Memory B cell (primary cell): ENCODE measurements at places on chromosomes 5 and 9.

DNA sequence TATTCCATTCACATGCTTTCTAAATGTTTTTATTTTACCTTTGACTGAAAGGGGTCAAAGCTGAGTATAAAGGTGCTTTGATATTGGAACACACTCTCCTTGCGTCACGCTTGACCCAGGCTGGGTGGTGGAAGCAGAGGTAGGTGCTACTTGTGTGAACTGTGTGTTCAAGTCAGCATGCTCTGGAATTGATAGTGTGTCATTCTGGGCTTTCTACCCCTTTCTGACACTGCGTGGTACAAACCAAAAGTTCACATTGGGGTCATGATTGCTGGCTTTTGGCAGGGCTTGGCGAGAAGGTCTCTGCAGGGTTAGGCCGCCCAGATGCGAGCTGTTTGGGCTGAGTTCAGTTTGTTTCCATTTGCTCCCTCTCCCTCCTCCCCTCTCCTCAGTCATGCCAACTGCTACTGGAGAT lies 131.8 kb downstream of the ADAMTSL1 start:
- no peaks in the 10 kb centered on the region for H3K36me3 ChIP-seq
- no peak overlapping the region for H3K27ac ChIP-seq
- H3K4me3 ChIP-seq = no peak overlapping the region
- H3K27me3 ChIP-seq = no peaks in the 10 kb centered on the region

DNA sequence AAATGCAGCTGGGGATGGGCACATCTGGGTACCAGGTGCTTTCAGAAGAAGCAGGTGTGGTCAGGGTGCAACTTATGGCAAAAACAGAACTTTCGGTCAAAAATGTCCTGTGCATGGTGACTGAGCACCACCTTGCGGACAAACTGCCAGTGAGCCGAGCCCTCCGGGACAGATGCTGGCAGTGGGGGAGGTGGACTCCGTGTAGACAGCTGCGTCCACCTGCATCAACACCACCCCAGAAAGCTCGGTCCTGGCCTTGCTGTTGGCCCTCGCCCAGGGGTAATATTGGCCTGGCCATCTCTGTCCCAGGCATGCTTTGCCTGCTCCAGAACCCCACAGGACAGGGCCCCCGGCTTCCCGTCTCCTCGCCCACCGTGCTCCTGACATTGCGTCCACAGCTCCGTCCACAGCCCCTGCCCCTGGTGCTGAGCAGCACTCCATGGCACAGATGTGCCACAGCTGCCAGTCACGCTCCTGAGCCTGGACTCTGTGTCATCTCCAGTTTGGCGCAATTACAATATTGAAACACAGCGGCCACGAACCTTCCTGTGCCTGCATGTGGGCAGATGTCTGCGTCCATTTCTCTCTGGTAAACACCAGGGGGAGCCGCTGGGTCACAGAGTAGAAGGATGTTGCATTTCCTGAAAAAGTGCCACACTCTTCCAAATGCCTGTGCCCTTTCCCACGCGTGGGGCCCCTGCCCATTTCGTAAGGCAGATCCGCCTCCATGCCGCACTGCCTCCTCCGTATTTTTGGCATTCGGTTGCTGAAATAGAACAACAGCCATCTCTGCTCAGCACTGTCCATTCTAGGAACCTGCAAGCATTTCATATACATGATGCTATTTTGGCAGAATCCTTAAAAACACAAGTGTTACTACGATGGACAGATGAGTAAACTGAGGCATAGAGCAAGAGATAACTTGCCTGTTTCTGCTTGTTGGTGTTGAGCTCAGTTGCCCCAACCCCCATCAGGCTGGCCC lies 33.4 kb upstream of the SLC6A19 start:
- H3K36me3 ChIP-seq = no peaks in the 10 kb centered on the region
- H3K4me1 ChIP-seq = peaks cover 17% of the 10 kb centered on the region
- H3K27me3 ChIP-seq = peaks cover 21% of the 10 kb centered on the region
- peak overlapping the region; percentile 82 for H3K4me3 ChIP-seq
- no peak overlapping the region for H3K27ac ChIP-seq
- DNase-seq = peak; percentile 70

GRCh38 chr5:8394965-8395364 lies 526.0 kb downstream of the MTRR start:
- H3K27me3 ChIP-seq = no peaks in the 10 kb centered on the region
- no peaks in the 10 kb centered on the region for H3K4me1 ChIP-seq
- no peaks in the 10 kb centered on the region for H3K36me3 ChIP-seq

- peak overlapping the region; percentile 71 for H3K4me3 ChIP-seq
- H3K27ac ChIP-seq = no peak overlapping the region
- DNase-seq = no peak
- H3K4me1 ChIP-seq = peaks cover 2% of the 10 kb centered on the region
Observed at GRCh38 chr5:135190416-135191083, 156.5 kb upstream of the PITX1 start.

DNA sequence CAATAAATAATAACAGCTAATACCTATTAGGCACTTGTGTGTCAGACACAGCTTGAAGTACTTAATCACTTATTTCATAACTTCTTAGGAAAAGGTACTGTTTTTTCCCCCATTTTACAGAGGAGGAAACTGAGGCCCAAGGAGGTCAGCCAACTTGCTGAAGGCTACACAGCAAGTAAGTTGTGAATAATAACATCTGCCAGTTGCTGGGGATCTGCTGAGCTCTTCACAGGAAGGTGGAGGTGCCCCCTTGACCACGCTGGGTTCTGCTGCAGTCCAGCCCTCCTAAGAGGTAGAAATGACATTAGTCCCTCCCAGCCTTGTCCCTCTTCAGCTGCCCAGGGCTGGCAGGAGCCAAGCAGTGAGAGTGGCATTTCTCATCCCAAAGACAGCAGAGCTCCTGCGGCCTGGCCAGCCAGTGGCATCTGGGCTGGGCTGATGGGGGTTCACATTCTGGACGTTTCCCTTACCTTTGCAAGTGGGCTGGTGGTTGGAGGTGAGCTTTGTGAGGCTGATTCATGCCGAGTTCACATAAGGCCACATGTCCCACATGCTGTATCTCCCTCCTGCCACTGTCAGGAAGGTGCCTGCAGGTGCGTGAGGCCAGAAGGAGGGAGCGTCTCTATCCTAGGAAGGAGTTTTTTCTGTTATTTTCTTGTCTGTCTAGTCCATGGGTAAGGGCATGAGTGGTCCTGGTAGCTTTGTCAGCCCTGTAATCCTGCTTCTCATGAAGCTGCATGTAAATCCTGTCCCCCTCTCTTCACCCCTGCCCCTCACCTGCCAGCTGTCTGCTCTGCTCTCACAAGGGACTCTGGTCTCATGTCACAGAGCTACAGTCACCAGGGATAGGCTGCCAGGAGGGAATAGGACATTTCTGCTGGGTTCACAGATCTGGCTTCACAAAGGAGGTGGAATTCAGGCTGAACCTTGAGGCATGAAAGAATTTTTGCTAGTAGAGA lies 171.7 kb downstream of the MACROH2A1 start:
- H3K27ac ChIP-seq = no peak overlapping the region
- H3K4me3 ChIP-seq = no peak overlapping the region
- H3K27me3 ChIP-seq = peaks cover 22% of the 10 kb centered on the region
- H3K4me1 ChIP-seq = no peaks in the 10 kb centered on the region

DNA sequence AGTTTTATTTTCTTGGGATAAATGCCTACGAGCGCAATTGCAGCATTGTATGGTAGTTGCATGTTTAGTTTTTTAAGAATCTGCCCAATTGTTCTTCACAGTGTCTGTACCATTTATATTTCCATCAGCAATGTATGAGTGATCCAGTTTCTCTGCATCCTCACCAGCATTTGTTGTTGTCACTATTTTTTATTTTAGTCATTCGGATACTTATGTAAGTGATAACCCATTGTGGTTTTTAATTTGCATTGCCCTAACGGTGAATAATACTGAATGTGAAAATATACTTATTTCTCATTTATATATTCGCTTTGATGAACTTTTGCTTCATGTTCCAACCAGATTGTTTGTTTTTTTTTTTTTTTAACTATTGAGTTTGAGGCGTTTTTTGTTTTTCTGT lies 33.7 kb upstream of the PWWP2A start:
- H3K27me3 ChIP-seq = peaks cover 3% of the 10 kb centered on the region
- no peak overlapping the region for H3K27ac ChIP-seq
- no peak for DNase-seq
- no peak overlapping the region for H3K4me3 ChIP-seq
- H3K36me3 ChIP-seq = no peaks in the 10 kb centered on the region

DNA sequence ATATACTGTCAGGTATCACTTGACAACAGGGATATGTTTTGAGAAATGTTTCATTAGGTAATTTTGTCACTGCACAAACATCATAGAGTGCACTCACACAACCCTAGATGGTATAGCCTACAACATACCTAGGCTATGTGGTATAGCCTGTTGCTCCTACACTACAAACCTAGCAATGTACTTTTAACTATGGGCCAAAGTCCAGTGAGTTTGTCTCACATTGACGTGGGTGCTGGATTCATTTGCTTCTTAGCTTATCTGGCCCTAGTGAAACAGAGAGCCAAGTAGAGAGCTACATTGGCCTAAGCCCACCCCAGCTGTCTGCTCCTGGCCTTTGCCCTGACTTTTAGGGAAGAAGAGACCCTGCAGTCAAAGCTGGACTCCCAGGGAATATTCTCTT lies 180.7 kb upstream of the EGFLAM start:
- no peak overlapping the region for H3K4me3 ChIP-seq
- no peaks in the 10 kb centered on the region for H3K27me3 ChIP-seq

DNA sequence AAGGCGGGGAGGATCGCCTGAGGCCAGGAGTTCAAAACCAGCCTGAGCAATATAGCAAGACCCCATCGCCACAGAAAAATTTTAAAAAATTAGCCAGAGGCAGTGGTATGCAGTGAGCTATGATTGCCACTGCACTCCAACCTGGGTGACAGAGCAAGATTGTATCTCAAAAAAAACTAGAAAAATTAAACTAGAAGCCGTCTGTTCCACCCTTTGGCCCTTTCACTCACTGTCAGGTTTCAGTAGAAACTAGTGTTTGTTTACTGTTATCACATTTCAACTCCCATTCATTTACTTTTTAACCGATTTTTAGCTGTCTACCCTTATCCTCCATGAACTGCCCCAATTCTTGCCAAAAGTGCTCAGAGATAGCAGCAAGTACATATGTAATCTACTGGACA lies 8.3 kb downstream of the UGCG start:
- no peaks in the 10 kb centered on the region for H3K27me3 ChIP-seq
- H3K36me3 ChIP-seq = peaks cover 11% of the 10 kb centered on the region
- H3K4me3 ChIP-seq = peak overlapping the region; percentile 22
- H3K4me1 ChIP-seq = peaks cover 51% of the 10 kb centered on the region
- no peak for DNase-seq

GRCh38 chr5:172048539-172049101 lies 42.2 kb upstream of the FBXW11 start:
- H3K27me3 ChIP-seq = no peaks in the 10 kb centered on the region
- peak overlapping the region; percentile 89 for H3K27ac ChIP-seq
- no peak overlapping the region for H3K4me3 ChIP-seq

DNA sequence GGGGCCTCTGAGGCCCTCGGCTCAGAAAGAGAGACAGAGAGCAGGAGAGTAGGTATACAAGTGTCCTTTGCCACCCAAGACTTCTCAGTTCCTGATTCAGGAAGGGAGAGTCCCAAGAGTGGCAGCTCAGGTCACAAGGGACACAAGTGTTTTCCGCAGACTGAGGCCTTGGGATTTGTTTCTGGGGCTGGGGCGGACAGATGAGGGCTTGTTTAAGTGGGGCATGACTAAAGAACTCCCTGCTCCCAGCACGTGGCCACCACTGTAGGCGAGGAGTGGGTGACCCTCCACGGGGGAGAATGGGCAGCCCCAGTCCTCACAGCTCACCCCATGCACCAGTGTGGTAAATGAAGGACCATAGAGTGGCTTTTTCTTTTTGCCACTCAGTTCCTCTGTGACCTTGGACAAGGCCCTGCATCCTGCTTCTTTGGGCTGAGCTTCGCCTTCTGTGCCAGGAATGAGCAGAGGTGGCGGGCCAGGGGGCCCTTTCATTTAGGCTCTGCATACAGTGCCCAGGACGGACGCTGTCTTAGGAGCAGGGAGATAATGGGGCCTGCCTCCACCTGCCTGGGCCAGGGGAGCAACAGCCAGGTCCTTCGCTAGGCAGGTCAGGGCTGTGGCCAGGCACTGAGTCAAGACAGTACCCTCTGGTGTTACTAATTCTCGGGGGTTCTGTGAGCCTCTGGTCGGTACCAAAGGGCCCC lies 50.8 kb downstream of the AMBP start:
- H3K36me3 ChIP-seq = peaks cover 20% of the 10 kb centered on the region
- DNase-seq = no peak
- no peak overlapping the region for H3K27ac ChIP-seq
- H3K4me3 ChIP-seq = no peak overlapping the region

DNA sequence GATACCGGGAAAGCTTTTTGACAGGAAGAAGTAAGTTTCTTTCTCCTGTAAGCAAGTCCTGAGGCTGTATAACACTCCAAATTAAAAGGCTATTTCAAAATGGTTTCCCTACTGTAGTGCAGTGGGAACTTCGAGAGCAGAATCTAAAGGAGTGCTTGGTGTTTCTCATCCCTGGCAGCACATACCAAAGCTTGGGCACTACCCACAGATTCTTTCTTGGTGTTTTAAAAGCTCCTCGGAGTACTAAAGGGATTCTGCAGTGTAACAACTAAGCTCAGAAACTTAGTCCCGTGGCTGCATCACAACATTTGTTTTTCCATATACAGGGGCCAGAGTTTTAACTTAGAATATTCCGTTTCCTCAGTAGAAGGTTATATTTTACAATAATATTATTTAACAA lies 5.6 kb upstream of the APC start:
- H3K4me3 ChIP-seq = no peak overlapping the region
- DNase-seq = no peak
- H3K36me3 ChIP-seq = no peaks in the 10 kb centered on the region

DNA sequence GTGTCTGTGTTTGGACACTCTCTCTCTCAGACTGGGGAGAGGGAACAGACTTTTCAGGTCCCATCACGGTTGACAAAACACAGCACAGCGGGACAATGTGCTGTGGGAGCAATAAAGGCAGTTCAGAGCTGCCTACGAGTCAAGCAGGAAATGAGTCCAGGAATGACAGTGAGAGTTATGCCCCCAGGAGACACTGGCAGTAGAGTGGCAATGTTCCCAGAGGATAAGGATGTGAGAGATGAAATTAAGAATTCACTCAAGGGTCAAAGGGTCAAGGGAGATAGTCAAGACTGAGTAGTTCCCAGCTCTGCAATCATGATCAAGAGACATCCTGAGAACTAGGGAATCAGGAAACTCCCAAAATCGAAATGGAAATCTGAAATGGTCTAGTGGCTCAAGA lies 156.1 kb downstream of the LURAP1L start:
- no peak overlapping the region for H3K4me3 ChIP-seq
- H3K27ac ChIP-seq = no peak overlapping the region
- no peaks in the 10 kb centered on the region for H3K36me3 ChIP-seq
- H3K27me3 ChIP-seq = no peaks in the 10 kb centered on the region
- no peaks in the 10 kb centered on the region for H3K4me1 ChIP-seq

- no peaks in the 10 kb centered on the region for H3K4me1 ChIP-seq
- no peak overlapping the region for H3K27ac ChIP-seq
- DNase-seq = no peak
- peaks cover 5% of the 10 kb centered on the region for H3K27me3 ChIP-seq
- no peaks in the 10 kb centered on the region for H3K36me3 ChIP-seq
- H3K4me3 ChIP-seq = no peak overlapping the region
Observed at GRCh38 chr5:178535299-178536175, 54.7 kb downstream of the COL23A1 start.

GRCh38 chr9:110050925-110051355 lies 157.0 kb downstream of the C9orf152 start:
- DNase-seq = no peak
- peak overlapping the region; percentile 93 for H3K27ac ChIP-seq
- H3K4me3 ChIP-seq = peak overlapping the region; percentile 98
- peaks cover 10% of the 10 kb centered on the region for H3K36me3 ChIP-seq
- H3K27me3 ChIP-seq = no peaks in the 10 kb centered on the region
- peaks cover 35% of the 10 kb centered on the region for H3K4me1 ChIP-seq

- peaks cover 2% of the 10 kb centered on the region for H3K4me1 ChIP-seq
- H3K4me3 ChIP-seq = peak overlapping the region; percentile 54
- no peak overlapping the region for H3K27ac ChIP-seq
- H3K36me3 ChIP-seq = no peaks in the 10 kb centered on the region
Observed at GRCh38 chr9:90641884-90642487, 638 bp downstream of the DIRAS2 start.
